ENCODE measurements at places on chromosomes 7 and 10. TPM values are rescaled to one million over a fixed set of nuclear protein-coding genes. Genes with fewer than 3 reads are reported as not detected.

DNA sequence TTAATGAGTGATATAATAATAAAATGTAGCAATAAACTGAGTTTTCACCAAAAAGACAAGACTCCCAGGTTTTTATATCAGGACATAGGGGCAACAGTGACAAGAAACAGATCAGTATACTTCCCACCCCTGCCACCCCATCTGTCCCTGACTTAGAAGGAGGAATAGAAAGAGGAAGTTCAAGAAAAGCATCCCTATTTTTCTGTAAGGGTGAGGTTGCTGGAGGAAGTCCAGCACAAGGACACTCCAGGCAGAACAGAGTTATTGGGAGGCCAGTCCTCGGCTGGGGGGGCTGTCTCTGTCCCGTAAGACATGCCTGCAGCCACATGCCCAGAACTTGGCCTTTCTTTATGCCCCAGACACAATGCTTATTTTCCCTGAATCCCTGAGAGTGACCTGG lies 16.5 kb upstream of the TLX1 start:
- DNase-seq, result no peak

GRCh38 chr10:1153805-1154351 lies 97.7 kb downstream of the WDR37 start:
- DNase-seq, result no peak

DNA sequence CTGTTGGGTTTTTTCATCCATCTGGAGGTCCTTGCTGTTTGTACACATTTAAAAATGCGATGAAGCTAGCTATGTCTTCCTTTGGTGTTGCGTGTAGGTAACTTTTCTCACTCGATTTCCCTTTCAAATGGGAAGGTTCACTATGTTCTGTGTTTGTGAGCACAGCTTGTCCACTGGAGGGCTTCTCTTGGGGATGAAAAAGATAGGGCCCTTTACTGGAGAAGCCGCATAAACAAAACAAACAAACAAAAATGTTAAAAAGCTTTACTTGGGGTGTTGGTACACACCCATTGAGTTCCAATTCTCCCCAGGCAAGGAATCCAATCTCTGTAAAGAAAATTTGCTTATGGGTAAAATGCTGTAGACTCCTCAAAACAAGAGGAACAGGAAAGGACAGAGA lies 23.4 kb downstream of the CYTH3 start:
- no peak for DNase-seq

DNA sequence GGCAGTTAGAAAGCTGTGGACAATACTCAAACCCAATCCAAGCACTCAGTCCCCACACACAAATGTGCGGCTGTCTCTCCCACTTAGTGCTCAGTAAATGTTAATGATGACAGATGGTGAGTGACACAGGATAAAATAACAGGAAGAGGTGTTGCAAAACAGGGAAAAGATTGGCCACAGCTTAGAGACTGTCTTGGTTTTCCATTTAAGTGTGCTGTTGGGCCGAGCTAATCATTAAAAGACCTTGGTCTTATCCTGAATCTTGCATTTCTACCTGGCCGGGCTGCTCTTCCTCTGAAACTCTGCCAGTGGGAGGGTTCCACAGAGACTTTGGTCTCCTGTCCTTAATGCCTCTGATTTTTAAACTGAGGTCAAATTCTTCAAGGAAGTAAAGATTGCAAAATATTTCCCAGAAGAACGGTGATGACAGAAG lies 113.1 kb upstream of the RNF32 start:
- DNase-seq, result no peak

GRCh38 chr10:129695671-129696070 lies 228.6 kb downstream of the MGMT start:
- no peak for DNase-seq

LYZL1 gene
- not detected for polyA plus RNA-seq

WNT16 gene
- polyA plus RNA-seq, result 0.25 TPM

All from brain (organoid and tissue), 16 donors.